Thoracic aorta (tissue), 2 donors: ENCODE measurements at places on chromosomes 2 and 18.

DNA sequence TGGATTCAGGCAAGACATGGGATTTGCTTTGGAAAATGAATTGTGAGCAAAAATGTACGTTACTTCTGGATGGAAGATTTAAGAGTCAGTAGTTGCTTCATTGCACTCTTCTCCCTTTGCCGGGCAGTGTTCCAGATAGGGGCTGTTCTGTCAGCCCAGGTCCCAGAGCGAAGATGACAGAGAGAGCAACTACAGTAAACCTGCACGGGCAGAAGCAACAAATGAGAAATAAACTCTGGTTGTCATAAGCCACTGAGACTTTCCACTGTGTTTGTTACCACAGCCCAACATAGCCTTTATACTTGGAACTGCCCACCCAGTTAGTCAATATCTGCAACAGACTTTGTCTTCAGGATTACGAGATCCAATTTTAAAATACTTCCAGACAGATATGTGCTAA is 83.3 kb downstream of the CACNB4 start:
- no peak for DNase-seq
- no peak overlapping the region for H3K27ac ChIP-seq
- H3K36me3 ChIP-seq = no peaks in the 10 kb centered on the region
- no peak overlapping the region for H3K4me3 ChIP-seq
- no peaks in the 10 kb centered on the region for H3K27me3 ChIP-seq

DNA sequence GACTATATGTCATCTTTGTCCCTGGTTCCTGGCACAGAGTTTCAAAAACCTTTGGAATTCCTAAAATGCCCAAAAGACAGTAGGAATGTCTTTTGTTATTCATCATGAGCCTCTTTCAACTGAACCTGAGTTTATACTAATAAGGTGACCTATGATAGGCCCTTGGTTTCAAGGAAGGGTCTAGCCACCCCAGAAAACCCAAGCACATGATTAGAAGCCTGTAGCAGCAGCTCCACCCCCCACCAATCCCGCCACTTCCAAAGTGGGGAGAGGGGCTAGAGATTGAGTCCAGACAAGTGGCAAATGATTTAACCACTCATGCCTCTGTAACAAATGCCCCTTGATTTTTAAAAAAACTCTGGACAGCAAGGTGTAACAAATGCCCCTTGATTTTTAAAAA is 56.8 kb downstream of the ADD2 start:
- H3K27ac ChIP-seq = no peak overlapping the region
- no peaks in the 10 kb centered on the region for H3K36me3 ChIP-seq
- H3K4me3 ChIP-seq = no peak overlapping the region
- H3K4me1 ChIP-seq = no peaks in the 10 kb centered on the region

DNA sequence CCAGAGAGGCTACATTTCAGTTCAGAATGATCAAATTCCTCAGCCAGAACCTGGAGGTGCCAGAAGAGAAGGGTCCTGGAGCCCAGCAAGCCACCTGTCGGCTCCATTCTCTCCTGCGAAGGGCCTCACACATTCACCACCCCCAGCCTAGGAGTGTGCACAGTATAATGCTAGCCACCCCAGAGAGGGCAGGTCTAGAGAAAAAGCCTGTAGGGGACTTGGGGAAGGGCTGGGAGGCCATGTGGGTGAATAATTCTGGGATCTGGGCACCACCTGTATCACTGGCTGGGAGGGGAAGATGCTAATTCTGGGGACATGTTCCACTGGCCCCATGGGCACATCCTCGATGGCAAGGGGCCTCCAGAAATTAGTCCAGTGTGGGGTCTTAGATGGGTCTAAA is 127.6 kb upstream of the HNMT start:
- H3K27me3 ChIP-seq = no peaks in the 10 kb centered on the region
- DNase-seq = no peak
- H3K36me3 ChIP-seq = no peaks in the 10 kb centered on the region
- H3K27ac ChIP-seq = no peak overlapping the region
- H3K4me3 ChIP-seq = no peak overlapping the region

GRCh38 chr2:211737282-211737681 is 801.3 kb downstream of the ERBB4 start:
- no peak overlapping the region for H3K27ac ChIP-seq
- no peak overlapping the region for H3K4me3 ChIP-seq
- H3K4me1 ChIP-seq = no peaks in the 10 kb centered on the region
- H3K36me3 ChIP-seq = no peaks in the 10 kb centered on the region
- DNase-seq = no peak
- H3K27me3 ChIP-seq = no peaks in the 10 kb centered on the region

- no peaks in the 10 kb centered on the region for H3K36me3 ChIP-seq
- DNase-seq = no peak
- no peaks in the 10 kb centered on the region for H3K27me3 ChIP-seq
- H3K27ac ChIP-seq = no peak overlapping the region
- no peak overlapping the region for H3K4me3 ChIP-seq
Observed at GRCh38 chr2:5315512-5315911, 376.7 kb upstream of the SOX11 start.

DNA sequence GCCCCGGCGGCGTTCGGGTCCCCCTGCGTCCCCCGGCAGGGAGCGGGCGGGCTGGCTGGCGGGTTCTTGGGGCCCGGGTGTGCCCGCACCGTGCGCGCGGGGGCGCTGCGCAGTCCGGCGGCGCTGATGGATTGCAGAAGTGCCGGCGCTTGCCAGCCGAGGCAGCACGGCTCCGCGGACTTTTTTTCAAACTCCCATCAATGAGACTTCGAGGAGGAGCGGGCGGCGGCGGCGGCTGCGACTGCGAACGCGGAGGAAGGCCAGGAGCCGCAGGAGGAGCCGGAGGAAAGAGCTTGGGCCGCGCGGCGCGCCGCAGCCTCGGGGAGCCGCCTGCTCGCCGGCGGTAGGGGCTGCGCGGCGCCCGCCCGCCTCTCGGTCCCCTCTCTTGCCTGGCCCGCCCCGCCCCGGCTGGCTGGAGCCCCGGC is at the start of gene GLI2:
GLI2 (plus strand) TSS at position 123 of the 425 bp plus-strand sequence. CDS start 61,453 bp downstream, outside the sequence.
- H3K27ac ChIP-seq = peak within 1 kb of the TSS; percentile 61
- no peaks in the 10 kb centered on the region for H3K36me3 ChIP-seq
- DNase-seq = no peak
- H3K4me3 ChIP-seq = peak within 1 kb of the TSS; percentile 77
- no peaks in the 10 kb centered on the region for H3K27me3 ChIP-seq

GRCh38 chr2:132037527-132038178 is 124.1 kb downstream of the ANKRD30BL start:
- H3K27me3 ChIP-seq = no peaks in the 10 kb centered on the region
- DNase-seq = no peak
- no peaks in the 10 kb centered on the region for H3K4me1 ChIP-seq

DNA sequence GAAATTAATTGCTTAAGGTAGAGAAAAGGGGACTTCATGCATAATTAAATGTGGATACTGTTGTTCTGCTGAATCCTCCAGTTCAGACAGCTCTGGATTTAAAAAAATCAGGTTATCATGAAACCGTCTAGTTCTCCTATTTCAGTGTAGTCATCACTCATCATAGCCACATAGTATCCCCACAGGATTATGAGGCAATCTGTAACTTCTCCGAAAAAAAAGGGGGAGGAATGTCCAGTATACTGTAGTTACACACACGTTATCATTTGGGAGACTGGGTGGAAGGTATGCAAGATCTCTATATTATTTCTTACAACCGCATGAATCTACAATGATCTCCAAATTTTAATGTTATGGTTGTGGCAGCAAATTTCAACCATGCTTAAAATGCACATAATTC is 114.0 kb downstream of the HIBCH start:
- DNase-seq = no peak
- H3K27ac ChIP-seq = no peak overlapping the region
- H3K4me1 ChIP-seq = no peaks in the 10 kb centered on the region

DNA sequence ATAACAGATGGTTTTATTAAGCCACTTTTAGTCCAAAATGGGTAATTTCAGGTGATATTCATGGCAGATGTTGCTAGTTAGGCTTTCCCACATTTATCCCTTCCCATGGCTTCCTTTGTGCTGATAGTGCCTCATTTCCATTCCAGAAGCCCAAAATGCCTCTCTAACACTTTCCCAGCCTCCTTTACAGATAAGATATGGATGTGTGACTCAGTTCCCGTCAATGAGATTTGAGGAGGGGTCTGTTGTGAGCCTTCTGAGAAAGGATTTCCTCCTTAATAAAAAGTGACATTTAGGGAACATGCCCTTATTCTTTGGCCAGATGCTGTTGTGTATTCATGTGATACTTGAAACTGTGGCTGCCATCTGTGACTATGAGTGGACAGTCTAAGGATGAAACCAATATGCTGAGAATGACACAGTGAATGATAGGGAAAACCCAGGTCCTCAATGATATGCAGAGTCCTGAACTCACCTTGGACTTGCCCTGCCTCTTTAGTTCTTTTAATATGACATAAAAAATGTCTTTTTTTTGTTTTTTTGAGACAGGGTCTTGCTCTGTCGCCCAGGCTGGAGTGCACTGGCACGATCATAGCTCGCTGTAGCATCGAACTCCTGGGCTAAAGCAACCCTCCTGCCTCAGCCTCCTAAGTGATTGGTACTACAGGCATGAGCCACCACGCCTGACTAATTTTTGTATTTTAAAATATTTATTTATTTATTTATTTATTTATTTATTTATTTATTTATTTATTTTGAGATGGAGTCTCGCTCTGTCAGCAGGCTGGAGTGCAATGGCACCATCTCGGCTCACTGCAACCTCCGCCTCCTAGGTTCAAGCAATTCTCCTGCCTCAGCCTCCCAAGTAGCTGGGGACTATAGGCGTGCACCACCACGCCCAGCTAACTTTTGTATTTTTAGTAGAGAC is 5.8 kb upstream of the ACSL3 start:
- H3K4me3 ChIP-seq = no peak overlapping the region
- DNase-seq = no peak
- H3K4me1 ChIP-seq = peaks cover 6% of the 10 kb centered on the region
- no peaks in the 10 kb centered on the region for H3K36me3 ChIP-seq
- no peaks in the 10 kb centered on the region for H3K27me3 ChIP-seq
